A549 treated with ZK216348 at 1 μM for 4 hours (cell line): ENCODE measurements at places on chromosomes 12 and 14. TPM values are rescaled to one million over a fixed set of nuclear protein-coding genes. Genes with fewer than 3 reads are reported as not detected.

The DHRS2 gene
- total RNA-seq: 5.0 to 9.9 TPM (median 7.3 TPM) in 5 replicates

The PPP1R1A gene
- total RNA-seq: 0.11 to 0.25 TPM (median 0.20 TPM) in 3 of 5 replicates, not detected in the others

The STYK1 gene
- total RNA-seq: 0.14 to 0.53 TPM (median 0.31 TPM) in 5 replicates

The ZC3H14 gene
- 60.4 to 68.9 TPM (median 62.7 TPM) in 5 replicates for total RNA-seq

The MYF6 gene
- total RNA-seq: not detected in 5 replicates

The CIROP gene
- total RNA-seq: not detected in 5 replicates

The TEX22 gene
- total RNA-seq: 0.09 to 0.41 TPM (median 0.28 TPM) in 4 of 5 replicates, not detected in the other

The MAP1LC3B2 gene
- total RNA-seq: 0.91 to 1.7 TPM (median 1.1 TPM) in 5 replicates

The TSPAN8 gene
- total RNA-seq: 0.21 to 0.69 TPM (median 0.45 TPM) in 4 of 5 replicates, not detected in the other

The IL26 gene
- total RNA-seq: not detected in 5 replicates

The FGD4 gene
- total RNA-seq: 4.9 to 10.3 TPM (median 8.9 TPM) in 5 replicates

The SETD3 gene
- 44.7 to 58.2 TPM (median 46.3 TPM) in 5 replicates for total RNA-seq

The KRT77 gene
- not detected in 5 replicates for total RNA-seq

The ANO4 gene
- 0.07 to 0.55 TPM (median 0.14 TPM) in 4 of 5 replicates, not detected in the other for total RNA-seq

The TMPRSS12 gene
- total RNA-seq: not detected in 5 replicates

The ERP27 gene
- not detected in 5 replicates for total RNA-seq

The KRT71 gene
- not detected in 5 replicates for total RNA-seq

The TMEM229B gene
- 0.15 to 0.24 TPM (median 0.18 TPM) in 5 replicates for total RNA-seq

The MIP gene
- total RNA-seq: not detected in 5 replicates

The LPAR5 gene
- total RNA-seq: 0.42 to 1.1 TPM (median 0.76 TPM) in 5 replicates

The TC2N gene
- 0.51 to 0.85 TPM (median 0.84 TPM) in 5 replicates for total RNA-seq

The SVOP gene
- total RNA-seq: not detected in 5 replicates

The AQP6 gene
- not detected in 5 replicates for total RNA-seq

The LRRIQ1 gene
- 0.83 to 2.1 TPM (median 1.2 TPM) in 5 replicates for total RNA-seq

The NEDD8 gene
- total RNA-seq: 456 to 538 TPM (median 471 TPM) in 5 replicates

The DBX2 gene
- not detected in 5 replicates for total RNA-seq

The CPNE6 gene
- total RNA-seq: not detected in 5 replicates

The OTX2 gene
- not detected in 5 replicates for total RNA-seq

The FAIM2 gene
- 0.09 TPM in 1 of 5 replicates, not detected in the others for total RNA-seq

The CLEC4D gene
- not detected in 5 replicates for total RNA-seq

The DGKA gene
- 13.8 to 21.2 TPM (median 19.1 TPM) in 5 replicates for total RNA-seq

The RNASE4 gene
- total RNA-seq: 4.3 to 9.6 TPM (median 7.4 TPM) in 5 replicates

The HOXC11 gene
- total RNA-seq: 0.49 to 0.76 TPM (median 0.55 TPM) in 5 replicates

The GZMB gene
- not detected in 5 replicates for total RNA-seq

The TXNRD1 gene
- 850 to 1,127 TPM (median 1,016 TPM) in 5 replicates for total RNA-seq
